ENCODE measurements at places on chromosomes 16 and 17.

DNA sequence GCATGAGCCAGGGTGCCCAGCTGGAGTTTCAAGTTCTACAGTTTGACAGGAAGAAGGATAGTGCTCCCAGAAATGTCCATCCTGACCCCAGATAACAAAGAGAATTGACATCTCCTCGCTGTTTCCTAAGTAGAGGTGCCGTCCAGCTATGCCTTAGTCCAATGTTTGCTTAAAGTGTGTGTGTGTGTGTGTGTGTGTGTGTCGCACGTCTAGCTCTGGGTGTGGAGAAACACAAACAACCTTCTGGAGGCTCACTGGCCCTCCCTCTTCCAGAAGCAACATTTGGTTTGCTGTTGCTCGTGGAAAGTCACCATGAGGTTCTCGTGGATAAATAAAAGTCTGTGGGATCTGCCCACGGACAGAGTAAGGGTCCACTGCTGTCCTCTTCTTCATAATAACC, 22.1 kb downstream of the EMP2 start:
- DNase-seq: no peak

GRCh38 chr16:56684256-56684925, 2.1 kb downstream of the MT1X start:
- DNase-seq: no peak

DNA sequence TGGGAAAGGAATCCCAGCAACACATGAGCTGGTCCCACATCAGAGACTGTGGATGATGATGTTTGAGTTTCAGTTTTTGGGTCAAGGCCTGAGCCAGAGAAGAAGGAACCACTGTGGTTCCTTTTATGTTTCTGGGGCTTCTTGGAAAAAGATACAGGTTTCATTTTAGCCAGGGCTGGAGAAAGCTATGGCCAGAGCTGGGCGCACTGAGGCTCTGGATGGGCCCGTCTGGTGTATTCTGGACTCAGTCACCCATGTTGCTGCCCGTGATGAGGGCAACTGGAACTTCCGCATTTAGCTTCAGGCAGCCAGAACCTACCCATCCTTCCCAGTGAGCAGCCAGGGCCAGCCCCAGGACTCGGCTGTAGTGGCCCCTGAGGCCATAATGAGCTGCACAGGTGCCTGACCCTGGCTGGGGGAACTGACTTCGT, 15.0 kb upstream of the PITPNA start:
- no peak for DNase-seq

GRCh38 chr16:13795131-13795530, 124.8 kb upstream of the ERCC4 start:
- DNase-seq: no peak

DNA sequence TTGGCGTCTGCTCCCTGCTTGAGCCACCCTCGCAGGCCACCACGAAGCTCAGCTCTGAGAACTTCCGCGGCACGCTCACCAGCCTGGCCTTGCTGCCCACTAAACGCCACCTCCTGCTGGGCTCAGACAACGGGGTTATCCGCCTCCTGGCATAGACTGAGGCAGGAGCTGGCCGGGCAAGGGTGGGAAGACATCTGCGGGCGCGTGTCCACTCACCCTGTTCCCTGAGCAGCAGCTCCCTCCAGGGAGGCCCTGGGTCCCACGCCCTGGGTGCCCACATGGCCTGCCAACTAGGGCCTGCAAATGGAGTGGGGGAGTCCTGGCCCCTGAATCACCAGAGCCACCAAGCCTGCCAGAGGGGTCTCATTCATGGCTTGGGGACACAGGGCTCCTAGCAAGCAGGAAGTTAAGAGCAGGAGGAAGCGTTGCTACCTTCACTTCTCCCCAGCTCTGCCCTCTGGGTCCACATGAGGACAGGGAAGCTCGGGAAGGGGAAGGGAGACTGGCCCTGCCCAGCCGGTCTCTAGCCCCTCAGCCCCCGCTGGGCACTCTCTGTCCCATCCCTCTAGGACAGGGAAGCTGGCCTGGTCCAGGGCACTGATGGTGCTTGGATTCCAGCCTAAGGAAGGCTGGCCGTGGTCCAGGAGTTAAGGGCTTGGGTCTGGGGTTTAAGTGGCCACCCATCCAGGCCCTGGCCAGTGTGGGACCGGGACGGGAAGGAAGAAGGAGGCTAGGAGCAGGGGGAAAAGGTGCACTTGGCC, 5.0 kb upstream of the SERPINF2 start:
- DNase-seq: no peak

- no peak for DNase-seq
Measured at GRCh38 chr16:78955206-78955605, 645.3 kb downstream of the MAF start.

- DNase-seq: peak; percentile 96
Measured at GRCh38 chr17:7403977-7404736, at the start of gene TMEM256. TSS of gene TMEM256 (minus strand) at chr17:7404097. CDS start at chr17:7404084, 13 bp downstream.

DNA sequence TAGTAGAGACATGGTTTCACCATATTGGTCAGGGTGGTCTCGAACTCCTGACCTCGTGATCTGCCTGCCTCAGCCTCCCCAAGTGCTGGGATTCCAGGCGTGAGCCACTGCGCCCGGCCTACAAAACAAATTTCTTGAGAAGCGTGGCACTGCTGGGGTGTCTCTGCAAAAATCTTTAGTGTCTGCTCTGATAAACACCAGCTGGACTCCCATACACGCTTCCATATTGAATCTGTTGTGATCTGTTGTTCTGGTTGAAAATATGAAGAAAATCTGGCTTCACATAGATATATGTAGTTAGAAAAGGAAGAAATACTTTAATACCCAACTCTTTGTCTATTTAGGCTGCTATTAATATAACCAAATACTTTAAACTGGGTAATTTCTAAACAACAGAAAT, 33.3 kb downstream of the VPS53 start:
- DNase-seq: no peak

DNA sequence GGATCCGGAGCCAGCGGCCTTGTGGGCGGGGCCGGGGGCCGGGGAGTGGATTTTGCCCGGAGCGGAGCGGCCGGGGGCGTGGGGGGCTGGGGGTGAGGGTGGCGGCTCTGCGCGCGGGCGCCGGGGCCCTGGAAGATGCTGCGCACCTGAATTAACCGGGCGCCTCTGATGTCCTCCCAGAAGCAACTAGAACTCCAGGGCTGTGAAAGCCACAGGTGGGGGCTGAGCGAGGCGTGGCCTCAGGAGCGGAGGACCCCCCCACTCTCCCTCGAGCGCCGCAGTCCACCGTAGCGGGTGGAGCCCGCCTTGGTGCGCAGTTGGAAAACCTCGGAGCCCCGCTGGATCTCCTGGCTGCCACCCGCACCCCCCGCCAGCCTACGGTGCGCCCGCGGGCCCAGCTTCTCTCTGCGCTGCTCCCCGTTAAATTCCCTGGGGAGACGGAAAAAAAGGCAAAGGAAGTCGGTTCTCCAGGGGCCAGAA, 549 bp downstream of the SLC26A11 start:
- DNase-seq: peak; percentile 13

DNA sequence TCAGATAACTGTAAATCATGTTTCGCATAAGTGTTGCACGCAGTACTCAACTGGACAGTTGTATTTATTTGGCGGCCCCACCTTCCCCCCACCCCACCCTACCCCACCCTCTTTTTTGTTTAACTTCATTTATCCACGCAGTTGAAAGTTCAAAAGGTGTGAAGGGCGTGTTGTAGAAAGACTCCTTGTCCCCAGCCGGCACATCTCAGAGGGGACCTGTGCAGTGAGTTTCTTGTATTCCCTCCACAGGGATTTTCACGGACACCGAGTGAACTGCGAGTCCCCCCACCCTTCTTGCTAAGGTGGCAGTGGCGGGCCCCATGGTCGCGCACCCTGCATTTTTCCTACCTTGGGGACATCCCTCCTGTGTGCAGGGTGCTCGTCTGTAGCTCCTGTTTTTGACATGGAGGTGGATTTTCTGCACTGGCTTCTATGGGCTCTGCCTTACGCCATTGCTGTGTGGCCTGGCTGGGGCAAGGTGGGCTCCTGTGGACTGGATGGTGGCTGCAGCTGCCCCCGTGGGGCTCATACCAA, 36.2 kb downstream of the ADCY7 start:
- DNase-seq: no peak

DNA sequence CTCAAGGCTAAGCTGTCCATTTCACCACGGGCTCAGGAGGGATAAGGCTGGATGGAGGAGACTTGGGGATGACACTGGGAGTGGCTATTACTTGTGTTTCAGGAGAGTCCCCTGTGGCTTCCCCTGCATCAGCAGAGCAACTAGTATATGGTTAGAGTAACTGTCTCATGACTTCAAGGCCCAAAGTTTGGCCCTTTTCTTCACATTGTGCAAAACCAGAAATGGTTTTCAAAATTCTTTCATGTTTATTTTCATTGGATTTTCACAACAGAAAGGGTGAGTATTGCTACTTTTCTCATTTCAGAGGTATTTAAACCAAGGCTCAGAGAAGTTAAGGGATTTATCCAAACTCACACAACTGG, 18.1 kb upstream of the TAC4 start:
- no peak for DNase-seq

GRCh38 chr17:3982113-3982512, 17.9 kb upstream of the ATP2A3 start:
- no peak for DNase-seq

DNA sequence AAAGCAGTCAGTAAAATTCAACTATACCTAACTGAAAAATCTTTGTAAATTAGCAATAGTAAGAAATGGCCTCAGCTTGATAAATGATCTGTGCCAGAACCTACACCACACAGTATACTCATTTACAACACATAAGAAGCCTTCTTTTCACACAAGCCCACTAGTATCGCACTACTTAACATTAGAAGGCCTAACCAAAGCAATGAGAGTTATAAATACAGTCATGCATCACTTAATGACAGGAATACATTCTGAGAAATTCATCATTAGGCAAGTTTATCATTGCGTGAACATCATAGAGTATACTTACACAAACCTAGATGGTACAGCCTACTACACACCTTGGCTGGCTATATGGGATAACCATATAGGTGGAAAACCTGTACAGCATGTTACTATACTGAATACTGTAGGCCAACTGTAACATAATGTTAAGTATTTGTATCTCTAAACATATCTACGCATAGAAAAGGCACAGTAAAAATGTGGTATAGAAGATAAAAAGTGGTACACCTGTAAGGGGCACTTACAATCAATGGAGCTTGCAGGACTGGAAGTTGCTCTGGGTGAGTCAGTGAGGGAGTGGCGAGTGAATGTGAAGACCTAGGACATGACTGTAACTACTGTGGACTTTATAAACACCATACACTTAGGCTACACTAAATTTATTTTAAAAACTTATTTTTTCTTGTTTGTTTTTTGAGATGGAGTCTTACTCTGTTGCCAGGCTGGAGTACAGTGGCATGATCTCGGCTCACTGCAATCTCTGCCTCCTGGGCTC, 126.5 kb upstream of the CORO6 start:
- no peak for DNase-seq

All from stimulated activated naive CD8-positive, alpha-beta T cell treated with anti-CD3 and anti-CD28 coated beads, Interleukin-15, amount 100 ng/mL, for 72 hours (primary cell).